RPMI7951 (cell line): ENCODE measurements at places on chromosomes 3 and 15.
A peak's percentile ranks its signal among the peaks of the same experiment; 100 is the strongest.

GRCh38 chr3:117016378-117016777 lies 306.8 kb downstream of the TUSC7 start:
- no peak for DNase-seq

GRCh38 chr3:150055332-150055731 lies 84.6 kb upstream of the PFN2 start:
- DNase-seq: no peak

DNA sequence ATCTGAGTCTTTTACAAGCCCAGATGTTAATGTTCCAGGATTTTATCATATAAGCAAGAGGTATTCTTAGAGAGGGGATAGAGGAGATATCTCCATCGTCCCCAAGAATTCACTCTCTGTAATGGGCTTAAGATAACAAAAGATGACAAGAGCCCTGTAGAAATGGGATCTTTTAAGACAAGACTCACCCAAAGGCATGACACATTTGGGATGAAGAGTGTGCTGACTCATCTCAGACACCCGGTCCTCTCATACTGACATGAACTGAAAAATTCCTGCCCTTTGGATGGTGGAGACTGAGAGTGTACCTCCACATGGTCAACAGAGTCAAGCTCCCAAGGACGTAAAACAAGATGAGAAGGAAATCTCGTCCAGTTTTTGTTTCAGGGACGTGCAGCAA lies 11.0 kb downstream of the LEKR1 start:
- DNase-seq: peak; percentile 73

GRCh38 chr15:42803436-42803835 lies 66.5 kb upstream of the CDAN1 start:
- no peak for DNase-seq

DNA sequence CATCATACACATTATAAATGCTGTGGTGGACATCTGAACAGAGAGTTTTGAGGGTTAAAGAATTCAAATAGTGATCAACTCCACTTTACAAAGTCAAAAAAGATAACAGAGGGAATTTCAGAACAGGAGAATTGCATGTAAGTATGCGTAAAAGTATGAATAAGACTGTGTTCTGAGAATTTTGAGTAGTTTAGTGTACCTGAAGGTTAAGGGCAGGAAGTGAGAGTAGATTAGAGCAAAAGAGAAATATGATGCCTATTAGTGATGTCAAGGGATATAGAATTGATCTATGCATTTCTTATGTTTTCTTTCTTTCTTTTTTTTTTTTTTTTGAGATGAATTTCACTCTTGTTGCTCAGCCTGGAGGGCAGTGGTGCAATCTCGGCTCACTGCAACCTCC lies 53.1 kb downstream of the TP63 start:
- DNase-seq: no peak

DNA sequence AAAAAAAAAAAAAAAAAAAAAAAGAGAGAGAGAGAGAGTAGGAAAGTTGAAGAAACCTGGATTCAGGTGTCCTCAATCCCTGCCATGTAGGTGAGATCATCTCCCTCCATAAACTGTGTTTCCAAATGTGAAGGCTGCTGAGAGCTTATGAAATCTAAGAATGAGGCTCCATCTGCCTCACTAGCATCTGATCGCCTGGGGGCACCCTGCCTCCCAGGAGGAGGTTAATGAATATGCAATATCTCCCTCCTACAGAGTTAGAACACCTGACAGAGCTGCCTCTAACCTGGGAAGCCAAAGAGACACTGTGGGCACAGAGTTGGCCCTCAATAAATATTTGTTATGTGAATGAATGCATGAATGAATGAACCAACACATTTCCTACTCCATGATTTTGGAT lies 23.8 kb upstream of the ZNF148 start:
- DNase-seq: no peak

- no peak for DNase-seq
Observed at GRCh38 chr3:30642849-30643361, 36.5 kb downstream of the TGFBR2 start.

DNA sequence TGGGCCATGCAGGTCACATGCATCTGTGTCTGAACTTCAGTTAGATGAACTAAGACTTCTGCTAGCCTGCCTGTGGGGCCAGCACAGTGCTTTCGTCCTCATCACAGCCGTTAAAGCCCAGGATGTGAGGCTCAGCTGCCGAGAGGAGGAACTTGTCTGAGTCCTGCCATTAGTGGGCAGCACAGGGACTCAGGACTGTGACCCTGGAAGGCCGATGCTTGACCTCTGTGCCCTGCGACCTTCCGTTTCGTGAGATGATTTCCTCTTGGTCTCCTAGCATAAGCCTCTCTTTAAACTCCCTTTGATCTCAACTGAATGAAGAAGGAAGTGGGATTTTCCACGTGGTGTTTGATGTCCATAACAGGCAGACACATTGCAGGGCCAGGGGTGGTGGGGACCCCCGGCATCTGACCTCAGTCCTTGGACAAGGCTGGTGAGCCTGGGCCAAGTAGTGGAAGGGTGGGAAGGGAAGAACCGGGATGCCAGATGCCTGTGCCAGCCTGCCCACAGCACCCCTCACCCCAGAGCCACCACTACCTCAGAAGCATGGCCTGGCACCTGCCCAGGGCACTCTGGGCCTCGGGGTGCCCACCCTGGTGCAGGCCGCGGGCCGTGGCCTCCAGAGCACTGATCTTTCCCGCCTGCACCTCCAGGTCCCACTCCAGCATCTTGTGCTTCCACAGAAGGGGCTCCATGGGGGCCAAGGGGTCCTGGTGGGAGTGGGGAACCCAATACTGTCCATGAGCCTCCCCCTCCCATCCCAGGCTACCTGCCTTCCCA lies 21.6 kb downstream of the PLA2G4B start:
- no peak for DNase-seq

- peak; percentile 40 for DNase-seq
Observed at GRCh38 chr3:181017690-181018089, 28.2 kb upstream of the DNAJC19 start.

DNA sequence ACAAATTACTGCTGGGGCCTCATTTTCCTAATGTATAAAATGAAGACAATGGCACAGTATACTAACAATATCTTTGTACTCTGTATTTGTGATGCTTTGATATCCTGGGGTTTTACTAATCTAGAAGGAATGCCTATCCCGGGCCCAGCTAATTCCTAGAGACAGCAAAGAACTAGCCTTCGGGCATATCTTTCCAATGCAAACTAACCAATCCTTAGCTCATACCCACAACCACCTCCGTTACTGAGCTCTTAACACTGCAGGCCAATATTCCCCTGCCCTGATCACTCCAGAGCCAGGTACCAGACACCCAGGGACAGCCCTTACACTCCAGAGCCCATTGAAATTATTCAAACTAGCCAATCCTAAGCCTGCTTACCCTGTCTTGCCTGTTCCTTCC lies 309.0 kb downstream of the ULK4 start:
- peak; percentile 81 for DNase-seq

DNA sequence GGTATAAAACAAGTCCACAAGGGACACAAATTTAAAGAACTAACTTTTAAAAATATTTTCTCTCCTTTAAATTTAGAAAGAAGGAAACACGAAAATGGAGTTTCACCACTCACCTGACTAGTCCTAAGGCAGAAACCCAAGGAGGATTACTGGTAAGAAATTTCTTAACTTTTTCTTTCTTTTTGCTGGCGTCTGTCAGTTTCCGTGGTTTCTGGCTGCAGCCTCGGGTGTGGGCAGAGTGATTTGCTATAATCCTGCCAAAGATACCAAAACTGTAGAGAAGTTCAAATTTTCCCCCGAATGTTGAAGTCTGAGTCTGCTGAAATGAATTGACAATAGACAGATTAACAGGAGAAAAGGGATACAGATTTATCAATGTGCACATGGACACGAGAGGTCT lies 843.6 kb upstream of the ALCAM start:
- DNase-seq: no peak

DNA sequence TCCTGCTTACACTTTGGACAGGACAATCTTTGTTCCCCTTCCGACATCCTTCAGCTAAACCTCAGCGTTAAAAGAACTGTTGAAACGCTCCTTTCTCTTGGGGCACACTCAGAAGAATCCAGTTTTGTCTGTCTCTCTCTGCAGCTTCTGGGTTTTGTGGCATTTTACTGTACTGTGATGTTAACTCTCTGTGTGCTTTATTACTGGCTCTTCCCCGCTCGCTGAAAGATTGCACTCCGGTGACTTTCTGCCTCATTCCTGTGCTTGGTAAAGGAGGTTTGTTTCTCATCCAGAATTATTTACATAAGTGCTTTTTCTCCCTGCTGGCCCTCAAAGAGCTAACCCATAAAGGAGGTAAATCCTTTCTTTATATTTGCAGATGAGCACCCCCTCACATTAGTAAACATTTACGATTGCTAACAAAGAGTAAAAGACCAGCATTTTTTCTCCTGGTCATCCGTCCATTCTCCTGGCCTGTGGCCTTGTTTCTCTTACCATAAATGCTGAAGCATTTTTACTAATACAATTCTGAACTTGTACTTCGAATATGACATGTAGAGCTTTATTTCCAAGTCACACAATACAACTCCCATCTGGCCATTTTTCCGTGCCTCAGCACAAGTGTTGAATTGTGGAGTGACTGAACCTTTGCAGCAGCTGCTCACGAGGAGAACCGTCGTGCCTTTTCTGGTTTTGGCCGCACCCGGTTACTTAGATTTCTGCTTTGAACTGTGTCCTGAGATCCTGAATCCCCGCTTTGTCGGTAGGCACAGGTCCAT lies 69.3 kb upstream of the RPL35A start:
- peak; percentile 13 for DNase-seq

GRCh38 chr15:74632601-74633000 lies 17.0 kb downstream of the CLK3 start:
- DNase-seq: no peak

DNA sequence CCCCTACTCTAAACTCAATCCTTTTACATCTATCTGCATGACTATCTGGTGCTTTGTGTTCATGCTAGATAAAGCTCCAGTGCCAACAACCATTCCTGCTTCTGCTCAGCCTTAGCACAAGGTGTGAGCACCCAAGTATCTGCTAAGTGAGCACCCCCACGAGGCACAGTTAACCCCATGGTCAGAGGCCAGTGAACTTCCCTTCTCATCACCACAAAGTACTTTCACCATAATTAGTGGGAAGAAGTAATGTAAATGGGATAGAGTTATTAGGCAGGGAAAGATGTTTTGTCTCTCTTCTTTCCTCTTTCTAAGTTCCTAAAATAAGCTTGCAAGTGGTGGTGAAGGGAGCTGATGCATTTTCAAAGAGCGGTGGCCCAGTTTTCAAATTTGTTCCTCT lies 96.4 kb downstream of the ANO10 start:
- DNase-seq: no peak

DNA sequence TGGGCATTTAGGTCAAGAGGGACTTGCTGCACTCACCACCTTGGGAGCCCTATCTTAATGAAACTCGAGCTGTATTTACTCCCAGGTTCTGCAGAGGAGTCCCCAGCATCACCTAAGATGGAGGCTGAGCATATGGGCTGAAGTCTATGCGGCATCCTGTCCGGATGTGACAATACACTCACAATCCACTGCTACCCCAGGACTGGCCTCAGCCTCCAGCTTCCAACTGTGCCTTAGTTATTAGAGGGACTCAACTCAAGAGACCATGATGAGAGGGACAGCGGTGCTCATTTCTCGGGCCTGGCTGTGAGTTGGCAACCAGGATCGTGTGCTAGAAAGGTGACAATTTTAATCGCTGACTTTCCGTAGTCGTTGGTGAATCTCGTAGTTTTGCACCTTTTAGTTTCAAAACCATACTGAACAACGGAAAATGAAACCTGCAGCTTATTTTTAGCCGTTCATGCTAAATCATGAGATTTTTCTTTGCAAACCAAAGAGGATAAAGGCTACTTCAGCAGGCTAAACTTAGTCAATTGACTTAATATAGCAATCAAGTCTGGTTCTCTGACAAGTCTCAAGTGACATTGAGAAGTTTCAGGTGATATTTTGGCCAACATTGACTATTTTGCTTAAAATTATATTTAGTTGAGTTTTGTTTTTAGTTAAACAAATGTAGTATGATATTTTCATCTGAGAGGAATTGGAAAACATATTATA lies 11.1 kb downstream of the ZBTB38 start:
- no peak for DNase-seq

DNA sequence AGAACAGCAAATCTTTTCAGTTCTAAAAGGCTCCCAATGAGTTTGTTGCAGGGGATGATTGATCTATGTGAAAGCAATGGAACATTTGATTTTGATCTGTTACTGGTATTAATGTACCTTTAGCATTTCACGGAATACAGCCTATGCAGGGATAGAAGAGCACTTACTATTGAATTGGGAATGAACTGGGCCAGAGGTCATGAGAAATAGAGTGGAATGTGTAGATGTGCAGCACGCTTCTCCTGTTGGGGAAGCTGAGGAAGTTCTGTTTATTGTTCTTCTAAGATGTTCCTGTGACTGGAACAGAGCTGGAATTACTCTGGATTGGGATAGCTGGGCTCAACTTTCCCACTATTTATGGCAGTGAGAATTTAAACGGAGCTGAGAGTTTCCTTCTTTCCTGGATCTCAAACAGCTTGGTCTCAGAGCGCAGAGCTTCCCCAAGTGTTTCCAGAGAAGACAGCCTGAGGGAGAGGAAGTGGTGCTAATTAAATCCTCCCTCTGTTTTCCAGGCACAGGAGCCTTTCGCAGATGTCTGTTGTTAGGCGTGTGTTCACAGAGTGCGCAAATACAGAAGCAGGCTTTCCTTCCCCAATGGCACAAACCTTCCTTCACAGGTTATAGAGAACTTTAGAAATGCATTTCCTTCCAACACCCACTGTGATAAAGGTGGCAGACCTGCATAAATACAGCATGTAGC lies 32.5 kb downstream of the TPRG1 start:
- peak; percentile 73 for DNase-seq

GRCh38 chr3:153961494-153961893 lies 159.7 kb upstream of the ARHGEF26 start:
- DNase-seq: no peak

GRCh38 chr3:63467392-63467791 lies 185.1 kb upstream of the SNTN start:
- no peak for DNase-seq

GRCh38 chr3:139935016-139935865 lies at the start of gene CLSTN2:
CLSTN2 (plus strand) TSS chr3:139935185.
- peak; percentile 41 for DNase-seq

DNA sequence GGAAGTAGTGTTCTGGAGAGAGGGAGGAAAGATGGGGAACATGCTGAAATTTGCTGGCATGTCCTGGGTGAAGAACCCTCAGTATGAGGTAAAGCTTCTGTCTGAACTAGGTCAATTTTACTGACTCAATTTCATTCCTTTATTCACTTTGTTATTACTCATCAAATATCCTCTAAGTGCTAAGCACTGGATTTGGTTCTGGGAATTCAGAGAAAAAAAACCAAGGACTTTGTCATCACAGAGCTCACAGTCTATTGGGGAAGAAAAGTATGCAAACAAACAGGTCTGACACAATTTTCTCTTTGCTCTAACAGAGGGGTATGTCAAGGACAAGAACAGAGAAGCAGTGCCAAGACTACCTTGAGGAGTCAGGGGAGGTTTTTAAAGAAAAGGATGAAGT lies 68.0 kb downstream of the TFG start:
- DNase-seq: no peak

- DNase-seq: peak; percentile 88
Observed at GRCh38 chr15:55742927-55743728, at the start of gene PRTG. PRTG (minus strand) TSS chr15:55743152; CDS start chr15:55742931, 221 bp downstream.
